ENCODE measurements at places on chromosomes 5 and 9. TPM values are rescaled to one million over a fixed set of nuclear protein-coding genes. Genes with fewer than 3 reads are reported as not detected.

TRIM36 gene
- 120 TPM for total RNA-seq

KIF12 gene
- total RNA-seq: 1.3 TPM

FOXD4L4 gene
- 1.6 TPM for total RNA-seq

WHRN gene
- 1.9 TPM for total RNA-seq

GABRB2 gene
- total RNA-seq: 77.0 TPM

LECT2 gene
- not detected for total RNA-seq

INSYN2B gene
- 2.2 TPM for total RNA-seq

IFNE gene
- not detected for total RNA-seq

HDHD3 gene
- 10.0 TPM for total RNA-seq

MSMP gene
- total RNA-seq: not detected

FBP2 gene
- total RNA-seq: not detected

MORN5 gene
- total RNA-seq: not detected

AMBP gene
- total RNA-seq: not detected

BARHL1 gene
- not detected for total RNA-seq

RASEF gene
- total RNA-seq: 0.63 TPM

SHISAL2B gene
- total RNA-seq: not detected

FPGS gene
- 31.0 TPM for total RNA-seq

SLC9A3 gene
- total RNA-seq: 1.6 TPM

ZFP37 gene
- total RNA-seq: 30.7 TPM

LCN12 gene
- 0.94 TPM for total RNA-seq

SPINK4 gene
- total RNA-seq: not detected

NR6A1 gene
- 3.4 TPM for total RNA-seq

PRDM9 gene
- total RNA-seq: not detected

IL31RA gene
- total RNA-seq: not detected

FOXB2 gene
- total RNA-seq: not detected

IL17B gene
- total RNA-seq: not detected

KCTD16 gene
- 28.5 TPM for total RNA-seq

GCNT1 gene
- total RNA-seq: 4.7 TPM

FREM1 gene
- total RNA-seq: 4.7 TPM

SLC25A2 gene
- 0.63 TPM for total RNA-seq

YTHDC2 gene
- total RNA-seq: 100 TPM

COL27A1 gene
- 2.5 TPM for total RNA-seq

KIF27 gene
- 18.8 TPM for total RNA-seq

AGXT2 gene
- not detected for total RNA-seq

TAF11L5 gene
- not detected for total RNA-seq

GRM6 gene
- 0.63 TPM for total RNA-seq

IFT74 gene
- 15.3 TPM for total RNA-seq

MARCHF11 gene
- 1.3 TPM for total RNA-seq

SLC2A6 gene
- total RNA-seq: 17.2 TPM

MLLT3 gene
- 188 TPM for total RNA-seq

GARIN3 gene
- total RNA-seq: not detected

OR1N1 gene
- total RNA-seq: not detected

UIMC1 gene
- total RNA-seq: 77.3 TPM

IFNA21 gene
- not detected for total RNA-seq
